Mesenteric fat pad (tissue), 1 donor: ENCODE measurements at places on chromosomes 1 and 21. TPM values are rescaled to one million over a fixed set of nuclear protein-coding genes. Genes with fewer than 3 reads are reported as not detected.

- DNase-seq: no peak
Observed at GRCh38 chr1:39826583-39826982, 37.9 kb upstream of the BMP8B start.

DNA sequence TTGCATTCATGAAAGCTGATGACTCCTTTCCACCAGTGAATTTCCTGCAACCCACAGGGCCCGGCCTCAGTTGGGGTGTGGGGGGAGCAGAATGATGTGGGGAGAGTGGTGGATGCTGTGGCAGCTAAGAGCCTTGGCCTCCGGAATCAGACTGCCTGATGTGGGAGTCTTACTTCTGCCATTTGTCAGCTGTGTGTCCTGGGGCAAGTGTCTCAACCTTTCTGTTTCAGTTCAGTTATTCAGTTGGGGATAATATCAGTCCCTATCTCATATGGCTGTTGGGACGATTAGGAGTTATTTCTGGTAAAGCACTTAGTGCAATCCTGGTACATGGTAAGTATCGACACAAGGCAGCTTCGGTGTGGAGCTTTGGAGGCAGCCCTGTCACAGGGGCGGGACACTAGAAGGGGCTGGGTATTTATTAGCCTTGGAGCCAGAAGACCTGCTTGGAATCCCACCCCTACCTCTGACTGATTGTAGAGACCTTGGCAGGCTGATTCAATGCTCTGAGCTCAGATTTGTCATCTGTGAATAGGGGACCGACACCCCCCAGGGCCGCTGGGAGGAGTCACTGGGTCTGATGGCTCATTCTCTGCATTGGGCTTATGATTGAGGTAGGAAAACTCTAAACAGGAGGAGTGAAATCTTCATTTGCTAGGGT, 19.6 kb downstream of the ARHGEF10L start:
- DNase-seq: no peak

DNA sequence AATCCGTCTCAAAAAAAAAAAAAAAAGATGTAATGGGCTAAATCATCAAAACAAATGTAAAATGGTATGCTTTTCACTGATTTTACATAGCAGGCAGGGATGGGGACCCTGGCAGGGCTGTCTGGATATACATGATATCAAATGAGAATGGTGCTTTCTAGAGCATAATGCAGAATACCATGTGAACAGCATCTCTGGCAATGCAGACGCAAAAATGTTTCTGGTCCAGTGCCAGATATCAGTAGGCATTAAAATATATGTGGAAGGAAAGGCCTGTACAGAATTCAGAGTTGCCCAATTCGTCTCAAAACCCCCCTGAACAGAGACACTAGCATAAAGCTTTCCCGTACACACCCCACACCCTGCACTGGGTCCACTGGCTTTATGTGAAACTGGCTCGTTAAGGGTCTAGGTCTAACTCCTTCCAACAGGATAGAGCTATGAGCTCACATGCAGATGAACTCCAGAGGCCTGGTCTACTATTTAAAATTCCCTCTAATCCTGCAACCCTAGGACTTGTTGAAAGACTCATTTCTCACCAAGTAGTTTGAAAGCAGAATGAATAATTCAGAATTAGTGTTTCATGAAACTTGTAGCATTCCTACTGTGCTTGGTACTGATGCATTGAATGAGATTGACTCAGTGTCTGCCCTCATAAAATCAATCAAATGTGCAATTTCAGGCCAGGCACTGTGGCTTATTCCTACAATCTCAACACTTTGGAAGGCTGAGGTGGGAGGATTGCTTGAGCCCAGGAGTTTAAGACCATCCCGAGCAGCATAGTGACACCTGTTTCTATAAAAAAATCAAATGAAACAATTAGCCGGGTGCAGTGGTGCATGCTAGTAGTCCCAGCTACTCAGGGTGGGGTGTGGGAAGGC, 2.6 kb upstream of the MYSM1 start:
- no peak for DNase-seq

DNA sequence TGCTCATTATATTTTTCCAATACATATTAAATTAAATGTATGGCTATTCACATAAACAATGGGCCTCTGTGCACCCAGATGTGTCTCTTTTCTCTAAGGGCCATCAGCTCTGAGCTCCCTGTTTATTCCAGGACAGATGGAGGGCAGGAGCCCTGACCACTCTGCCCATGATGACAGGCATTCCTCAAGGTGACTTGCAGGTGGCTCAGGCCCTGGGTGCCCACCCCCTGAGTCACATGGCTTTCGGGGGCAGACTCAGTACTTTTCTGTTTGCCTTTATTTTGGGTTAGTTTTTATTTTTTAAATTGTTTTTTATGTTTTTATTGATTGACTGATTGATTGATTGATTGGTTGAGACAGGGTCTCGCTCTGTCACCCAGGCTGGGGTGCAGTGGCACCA, 6.4 kb upstream of the LRP8 start:
- DNase-seq: peak; percentile 18

DNA sequence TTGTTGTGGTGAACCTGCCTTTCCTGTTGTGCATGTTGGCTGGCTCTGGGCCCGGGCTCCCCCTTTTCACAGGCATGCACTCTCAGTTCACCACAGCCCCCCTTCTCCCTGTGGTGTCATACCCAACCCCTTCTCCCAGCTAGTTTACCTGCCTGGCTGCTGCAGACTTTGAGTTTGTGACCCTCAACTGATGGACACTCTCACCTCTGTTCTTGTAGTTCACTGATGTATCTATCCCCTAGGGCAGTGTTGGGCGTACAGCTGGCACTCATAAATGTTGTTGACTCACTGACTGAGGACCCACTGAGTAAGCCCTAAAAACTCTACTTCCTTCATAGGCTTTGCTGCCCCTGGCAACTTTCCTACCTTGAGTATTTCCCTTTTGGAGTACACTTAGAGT, 54.9 kb downstream of the WDR64 start:
- DNase-seq: no peak

DNA sequence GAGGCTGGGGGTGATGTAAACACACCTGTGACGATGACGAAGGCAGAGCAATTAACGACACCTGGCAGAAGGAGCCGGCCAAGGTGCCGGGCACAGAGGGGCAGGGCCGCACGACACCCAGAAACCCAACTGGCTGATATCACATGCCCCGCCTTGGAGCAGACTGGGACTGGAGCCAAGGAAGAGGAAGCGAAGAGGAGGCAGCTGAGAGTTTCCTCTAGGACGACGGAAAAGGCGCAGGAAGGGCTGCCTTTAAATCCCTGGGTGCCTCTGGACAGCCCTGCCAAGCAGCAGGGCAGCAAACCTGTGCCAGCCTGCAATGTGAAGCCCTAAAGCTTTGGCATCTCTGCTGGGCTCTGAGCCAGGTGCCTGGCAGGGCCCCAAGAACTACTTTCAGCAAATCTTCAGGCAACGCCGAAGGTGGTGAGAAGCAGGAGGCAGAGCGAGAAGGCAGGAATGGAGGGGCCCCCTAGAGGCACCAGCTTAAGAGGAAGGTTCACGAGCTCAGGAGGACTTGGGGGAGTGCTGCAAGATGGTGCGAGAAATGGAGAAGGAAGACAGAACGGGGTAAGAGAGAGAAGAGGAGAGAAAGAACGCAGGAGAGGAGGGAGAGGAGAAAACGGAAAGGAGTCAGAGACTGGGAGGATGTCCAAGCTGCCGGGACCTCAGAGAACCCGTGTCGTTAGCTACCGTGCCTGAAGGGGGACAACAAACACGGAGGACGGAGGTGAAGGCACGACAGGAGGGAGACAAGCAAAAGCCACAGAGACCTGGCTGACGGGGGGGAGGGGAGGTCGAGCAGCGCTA, 25.3 kb upstream of the PEF1 start:
- no peak for DNase-seq

DNA sequence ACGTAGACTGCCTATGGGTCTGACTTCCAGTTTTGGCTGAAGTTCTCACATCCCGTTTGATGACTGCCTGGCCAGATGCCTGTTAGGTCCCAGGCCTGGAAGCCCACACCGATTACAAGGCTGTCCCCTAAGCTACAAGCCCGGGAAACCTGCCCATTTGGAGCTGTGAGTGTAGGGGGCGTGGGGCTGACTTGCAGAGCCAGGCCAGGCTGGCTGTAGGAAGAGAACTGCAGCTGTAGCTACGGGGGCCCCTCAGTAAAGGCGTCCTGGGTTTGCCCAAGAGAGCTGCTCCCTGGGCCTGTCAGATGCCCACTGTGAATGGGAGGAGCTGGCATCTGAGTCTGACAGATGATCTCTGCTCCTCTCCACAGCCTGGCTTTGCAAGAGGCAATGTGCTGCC, 199.7 kb downstream of the CAMTA1 start:
- no peak for DNase-seq

- DNase-seq: no peak
Observed at GRCh38 chr1:230459465-230459864, 33.3 kb upstream of the PGBD5 start.

- DNase-seq: no peak
Observed at GRCh38 chr1:194658090-194658439, 1471.7 kb upstream of the B3GALT2 start.

DNA sequence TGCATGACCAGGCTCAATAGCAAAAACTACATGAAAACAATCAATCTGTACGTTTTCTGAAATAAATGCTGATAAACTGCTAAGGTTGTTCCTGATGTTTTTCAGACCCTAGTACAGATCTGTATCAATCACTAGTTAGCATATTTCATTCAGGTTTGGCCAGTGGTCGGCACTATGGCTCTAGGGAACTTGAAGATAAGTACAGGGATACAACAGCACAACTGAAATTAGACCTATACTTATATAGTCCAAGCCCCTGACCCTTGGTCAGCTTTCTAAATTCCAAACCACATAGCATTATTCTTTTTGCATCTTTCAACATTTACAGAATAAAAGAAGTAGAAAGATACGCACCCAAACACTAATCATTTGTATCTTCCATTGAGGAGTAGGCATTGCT, 142.7 kb downstream of the PLPPR4 start:
- DNase-seq: no peak

DNA sequence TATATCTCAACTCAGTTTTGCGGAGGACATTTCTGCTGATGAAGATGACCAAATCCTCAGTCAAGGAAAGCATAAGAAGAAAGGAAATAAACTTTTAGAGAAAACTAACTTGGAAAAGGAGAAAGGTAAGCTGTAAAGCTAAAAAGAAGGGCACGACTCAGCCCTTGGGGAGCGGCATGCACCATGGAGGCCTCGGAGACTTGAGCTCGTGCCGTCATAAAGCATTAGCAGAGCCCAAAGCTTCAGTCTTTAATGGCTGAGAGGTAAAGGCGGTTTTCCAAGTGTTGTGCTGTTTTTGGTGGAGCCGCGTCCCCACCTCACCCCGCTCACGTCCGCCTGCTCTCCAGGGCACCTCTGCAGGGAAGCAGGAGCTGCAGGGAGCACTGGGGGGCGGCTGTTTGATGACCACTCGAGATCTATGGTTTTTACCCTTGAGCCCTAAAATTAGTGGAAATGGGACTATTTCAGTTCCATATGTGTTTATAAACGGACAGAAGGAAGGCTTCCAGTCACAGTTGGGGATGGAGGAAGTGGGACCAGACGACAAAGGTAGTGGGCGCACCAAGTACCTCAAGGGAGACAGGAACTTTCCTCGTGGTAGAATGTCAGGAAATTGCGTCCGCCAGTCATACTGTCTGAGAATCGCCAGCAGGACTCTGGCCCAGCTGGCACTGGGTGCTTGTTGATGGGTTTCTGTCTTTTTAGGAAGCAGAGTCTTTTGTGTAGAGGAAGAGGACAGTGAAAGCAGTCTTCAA, 27.6 kb downstream of the RRP1B start:
- no peak for DNase-seq

DNA sequence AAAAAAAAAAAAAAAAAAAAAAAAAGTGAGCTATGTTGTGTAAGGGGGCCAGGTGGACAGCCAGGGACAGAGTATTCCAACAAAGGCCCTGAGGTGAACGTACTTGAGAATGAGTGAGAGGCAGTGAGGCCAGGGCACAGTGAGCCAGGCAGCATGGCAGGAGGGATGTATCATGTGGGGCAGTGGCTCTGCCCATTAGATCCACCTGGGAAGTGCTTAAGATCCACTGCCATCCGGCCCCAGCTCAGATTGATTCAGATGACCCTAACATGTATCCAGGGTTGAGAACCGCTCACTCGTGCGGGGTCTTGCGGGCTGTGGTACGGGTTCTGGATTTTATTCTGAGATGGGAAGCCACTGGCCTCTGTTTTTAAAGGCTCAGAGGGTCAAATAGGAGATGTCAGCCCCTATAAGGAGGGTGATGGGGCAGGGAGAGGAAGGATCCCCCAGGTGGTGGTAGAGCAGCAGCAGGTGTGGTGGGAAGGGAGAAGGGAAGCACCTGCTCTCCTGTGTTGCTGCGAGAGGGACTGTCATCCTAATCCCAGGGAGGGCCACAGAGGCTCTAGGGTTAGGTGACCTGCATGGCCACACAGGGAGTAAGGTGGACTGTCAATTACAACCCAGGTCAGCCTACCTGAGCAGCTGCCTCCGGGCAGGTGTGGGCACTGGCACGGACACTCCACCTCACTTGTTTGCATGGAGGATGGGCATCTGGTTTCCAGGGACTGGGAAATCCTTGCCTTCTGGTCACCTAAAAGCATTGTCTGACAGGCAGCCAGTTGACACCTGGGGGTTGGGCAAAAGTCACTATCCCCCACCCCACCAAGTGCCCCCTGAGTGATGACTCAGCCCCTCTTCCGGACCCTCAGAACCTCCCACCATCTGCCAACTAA, 31.6 kb downstream of the CDK18 start:
- peak; percentile 69 for DNase-seq

DNA sequence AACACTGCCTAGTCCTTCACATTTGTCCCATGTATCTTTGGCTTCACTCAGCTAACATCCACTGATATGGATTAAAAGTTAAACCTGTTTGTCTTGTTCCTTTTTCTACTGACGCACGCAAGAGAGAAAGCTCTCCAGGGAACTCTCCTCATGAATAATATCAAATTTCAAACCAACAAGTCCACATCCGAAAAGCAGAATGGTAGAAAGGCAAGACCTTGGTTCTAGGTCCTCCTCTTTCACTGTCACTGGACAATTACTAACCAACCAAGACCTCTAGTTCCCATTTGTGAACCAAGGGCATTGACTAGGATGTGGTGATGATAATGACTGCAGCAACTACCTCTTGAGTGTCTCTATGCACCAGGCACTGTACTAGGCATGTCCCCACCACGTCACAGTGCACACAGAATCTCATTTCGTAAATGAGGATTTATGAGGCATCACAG, 8.4 kb downstream of the PLPP3 start:
- no peak for DNase-seq

DNA sequence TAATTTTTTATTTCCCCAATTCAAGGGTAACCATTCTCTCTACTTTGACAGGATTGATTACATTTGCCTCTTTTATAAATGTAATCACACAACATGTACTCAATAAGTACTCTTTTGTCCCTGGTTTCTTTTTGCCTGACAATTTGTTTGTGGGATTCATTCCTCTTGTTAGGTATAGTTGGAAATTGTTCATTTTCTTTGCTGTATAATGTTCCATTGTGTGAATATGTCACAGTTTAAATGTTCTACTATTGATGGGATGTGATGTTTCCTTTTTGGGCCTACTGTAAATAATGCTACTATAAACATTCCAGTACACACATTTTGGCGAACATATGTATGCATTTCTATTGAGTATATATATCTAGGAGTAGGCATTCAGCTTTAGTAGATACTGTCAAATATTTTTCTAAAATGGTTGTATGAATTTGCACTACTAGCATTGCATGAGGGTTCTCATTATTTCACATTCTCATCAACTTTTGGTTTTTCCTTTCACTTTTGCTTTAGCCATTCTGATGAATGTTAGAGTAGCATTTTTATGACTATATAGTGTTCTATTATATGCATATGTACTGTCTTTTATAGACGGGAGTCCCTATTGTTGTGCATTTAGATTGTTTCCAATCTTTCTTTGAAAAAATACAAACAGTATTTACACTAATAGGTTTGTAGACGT, 35.0 kb upstream of the PRKACB start:
- DNase-seq: no peak

The CHI3L2 gene
- 12.4 TPM for total RNA-seq

The CCDC181 gene
- total RNA-seq: 0.58 TPM

The OR2T5 gene
- total RNA-seq: not detected
